ENCODE measurements at places on chromosomes 7 and 10.

DNA sequence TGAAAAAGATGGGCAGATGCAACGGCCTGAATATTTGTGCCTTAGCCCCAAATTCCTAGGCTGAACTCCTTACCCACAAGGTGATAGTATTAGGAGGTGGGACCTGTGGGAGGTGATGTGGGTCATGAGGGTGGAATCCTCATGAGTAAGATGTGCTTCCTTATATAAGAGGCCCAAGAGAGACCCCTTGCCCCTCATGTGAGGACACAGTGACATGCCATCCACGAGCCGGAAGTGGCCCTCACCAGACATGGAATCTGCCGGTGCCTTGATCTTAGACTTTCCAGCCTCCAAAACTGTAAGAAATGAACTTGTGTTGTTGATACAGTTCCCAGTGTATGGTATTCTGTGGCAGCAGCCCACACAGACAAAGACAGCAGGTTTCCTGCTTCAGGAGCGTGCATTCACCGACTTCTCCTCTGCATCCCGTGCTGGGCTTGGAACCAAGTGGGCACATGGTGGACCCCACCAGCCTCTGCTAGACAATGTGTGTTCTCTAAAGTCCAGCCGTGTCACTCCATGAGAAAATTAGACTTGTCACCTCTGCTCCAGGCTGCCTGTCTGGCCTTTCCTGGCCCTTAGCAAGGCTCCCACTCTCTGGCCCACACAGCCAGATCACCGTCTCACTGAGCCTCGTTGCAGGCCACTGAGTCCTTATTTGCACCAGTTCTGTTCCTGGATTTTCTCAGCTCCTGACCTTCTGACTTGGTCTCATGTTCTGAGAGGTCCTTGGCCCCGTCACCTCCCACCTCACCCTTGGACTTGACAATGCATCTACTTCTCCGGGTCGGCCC is 52.9 kb upstream of the CACUL1 start:
- DNase-seq, result no peak

DNA sequence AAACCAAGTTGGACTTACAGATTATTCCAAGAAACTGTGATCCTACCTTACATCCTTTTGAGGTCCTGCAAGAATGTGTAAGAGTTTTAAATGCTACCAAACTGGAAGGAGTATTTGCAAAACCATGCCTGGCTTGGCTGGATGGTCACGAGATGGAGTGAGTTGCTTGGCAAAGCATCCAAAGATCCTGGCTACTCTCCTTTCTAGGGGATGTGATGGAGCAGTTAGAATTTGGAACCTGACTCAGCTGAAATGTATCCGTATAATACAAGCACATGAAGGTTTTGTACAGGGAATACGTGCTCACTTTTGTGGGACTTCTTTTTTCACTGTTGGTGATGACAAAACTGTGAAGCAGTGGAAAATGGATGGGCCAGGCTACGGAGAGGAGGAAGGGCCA is 13.3 kb upstream of the SYPL1 start:
- DNase-seq, result no peak

DNA sequence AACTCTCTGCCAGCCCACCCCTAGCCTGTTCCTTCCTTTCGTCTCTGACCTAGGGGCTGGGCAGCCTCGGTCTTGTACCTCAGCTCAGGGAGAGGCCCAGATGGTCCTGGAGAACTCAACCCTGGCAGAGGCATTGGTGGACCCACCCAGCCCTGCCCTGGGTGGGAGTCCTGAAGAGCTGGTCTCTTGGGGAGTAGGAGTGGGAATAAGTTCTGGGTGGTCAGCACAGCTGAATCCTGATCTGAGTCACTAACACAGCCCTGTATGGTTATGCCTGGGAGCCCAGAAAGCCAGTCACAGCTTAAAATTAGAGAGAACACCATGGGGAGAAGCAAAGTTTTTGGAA is 84.0 kb downstream of the SORBS1 start:
- DNase-seq, result no peak

DNA sequence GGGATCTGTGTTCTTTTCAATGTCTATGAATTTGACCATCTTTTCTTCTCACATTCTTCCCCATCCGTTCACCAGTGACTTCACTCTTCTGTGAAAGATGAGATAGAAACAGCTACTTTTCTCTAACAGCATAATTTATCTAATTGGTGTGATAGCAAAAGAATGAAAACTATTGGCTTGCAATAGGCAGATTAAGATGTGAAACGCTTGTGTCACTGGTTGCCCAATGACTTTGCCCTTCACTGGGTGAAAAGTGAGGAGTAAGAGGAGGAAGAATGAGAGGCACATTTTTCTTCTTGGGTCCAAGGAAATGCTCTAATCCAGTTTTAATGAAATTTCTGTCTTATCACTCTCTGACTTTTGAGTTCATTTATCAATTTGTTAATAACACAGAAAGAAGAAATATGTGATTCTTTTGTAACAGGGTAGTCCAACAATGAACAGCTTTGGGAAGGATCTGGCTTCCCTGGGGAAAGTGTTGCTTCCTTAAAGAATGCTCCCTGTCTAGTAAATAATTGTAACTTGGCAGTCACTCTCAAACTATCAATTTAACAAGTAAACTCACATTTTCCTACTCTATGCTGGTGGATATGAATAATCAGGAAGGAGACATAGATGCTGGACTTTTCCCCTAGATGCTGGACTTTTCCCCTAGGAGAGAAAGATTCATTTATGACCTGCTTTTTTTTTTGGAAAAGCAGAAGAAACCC is 35.1 kb downstream of the BET1 start:
- no peak for DNase-seq

GRCh38 chr7:130113887-130114286 is 43.6 kb downstream of the KLHDC10 start:
- DNase-seq, result no peak

DNA sequence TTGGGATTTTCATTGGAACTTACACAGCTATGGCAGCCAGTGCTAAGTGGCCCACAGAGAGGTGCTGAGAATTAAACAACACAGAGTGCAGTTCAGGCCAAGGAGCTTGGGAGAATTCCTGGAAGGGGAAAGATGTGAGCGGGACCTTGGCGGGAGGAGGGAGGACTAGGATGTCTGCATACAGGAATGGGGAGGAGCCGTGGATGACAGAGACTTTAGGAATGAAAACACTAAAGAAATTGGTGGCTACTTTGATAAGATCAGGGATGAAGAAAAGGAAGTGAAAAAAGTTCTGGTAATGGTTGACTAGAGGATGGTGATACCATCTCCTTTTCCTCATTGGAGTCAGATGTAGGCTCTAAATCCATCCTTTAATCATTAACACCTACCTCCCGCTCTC is 234.2 kb upstream of the FZD8 start:
- no peak for DNase-seq

DNA sequence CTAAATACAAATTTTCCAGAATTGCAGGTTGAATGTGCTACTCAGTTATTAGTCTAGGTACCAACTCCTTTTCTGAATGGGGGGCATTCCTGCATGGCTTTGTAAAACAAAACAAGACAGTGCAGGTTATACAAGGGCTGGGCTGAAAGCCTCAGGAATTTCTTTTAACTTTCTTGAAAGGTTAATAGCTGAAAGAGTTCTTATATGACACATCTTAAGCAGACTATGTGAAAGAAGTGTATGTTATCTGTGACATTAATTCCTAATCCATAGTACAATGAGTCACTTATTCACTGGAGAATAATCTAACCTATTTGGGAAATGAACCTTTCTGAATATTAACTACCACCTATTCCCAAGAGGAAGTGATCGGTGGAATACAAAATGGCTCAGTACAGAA is 115.6 kb upstream of the FAM133B start:
- DNase-seq, result no peak

GRCh38 chr10:67476201-67476600 is 219.8 kb downstream of the CTNNA3 start:
- DNase-seq, result no peak

DNA sequence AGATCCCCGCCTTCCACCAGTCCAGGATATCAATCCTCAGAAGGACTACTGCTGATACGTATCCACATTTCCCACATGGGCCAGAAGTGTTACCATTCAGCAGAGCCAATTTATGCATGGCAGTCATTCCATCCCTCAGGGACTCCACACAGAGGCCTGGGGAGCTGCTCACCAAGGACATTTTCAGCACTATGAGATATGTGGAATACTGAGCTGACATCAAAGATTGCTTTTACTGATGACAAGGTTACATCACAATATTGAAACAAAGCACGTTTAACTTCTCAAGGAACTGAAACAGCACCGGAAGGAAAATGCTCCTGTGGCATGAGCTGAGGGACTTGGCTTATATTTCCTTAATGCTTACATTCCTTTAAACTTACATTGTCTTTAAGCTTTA is 335.1 kb downstream of the BMPER start:
- DNase-seq, result no peak

GRCh38 chr7:104927055-104927454 is 87.0 kb upstream of the KMT2E start:
- DNase-seq, result peak; percentile 40

DNA sequence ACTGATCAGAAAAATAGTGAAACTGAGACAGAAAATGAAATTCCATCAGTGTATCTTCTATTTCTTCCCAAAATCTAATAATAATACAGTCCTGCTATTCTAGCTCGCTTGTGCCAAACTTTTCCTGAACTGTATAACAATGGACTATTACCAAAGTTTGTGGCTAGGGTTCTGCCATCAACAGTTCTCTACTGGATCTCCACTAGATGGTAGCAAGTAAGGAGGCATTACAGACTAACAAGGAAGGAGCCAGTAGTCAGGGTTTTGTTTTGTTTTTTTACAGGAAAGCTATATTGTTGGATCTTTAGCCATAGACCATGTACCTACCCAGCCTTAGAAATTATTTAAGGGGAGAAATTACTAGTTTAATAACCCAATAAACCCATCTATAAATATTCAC is 10.8 kb downstream of the MTERF1 start:
- no peak for DNase-seq

- DNase-seq, result no peak
These were observed 126.9 kb upstream of the EFCAB10 start for GRCh38 chr7:105707967-105708762.

GRCh38 chr7:74043523-74043951 is 15.6 kb downstream of the ELN start:
- DNase-seq, result peak; percentile 44

GRCh38 chr7:95469187-95469586 is 16.6 kb upstream of the ASB4 start:
- DNase-seq, result no peak

DNA sequence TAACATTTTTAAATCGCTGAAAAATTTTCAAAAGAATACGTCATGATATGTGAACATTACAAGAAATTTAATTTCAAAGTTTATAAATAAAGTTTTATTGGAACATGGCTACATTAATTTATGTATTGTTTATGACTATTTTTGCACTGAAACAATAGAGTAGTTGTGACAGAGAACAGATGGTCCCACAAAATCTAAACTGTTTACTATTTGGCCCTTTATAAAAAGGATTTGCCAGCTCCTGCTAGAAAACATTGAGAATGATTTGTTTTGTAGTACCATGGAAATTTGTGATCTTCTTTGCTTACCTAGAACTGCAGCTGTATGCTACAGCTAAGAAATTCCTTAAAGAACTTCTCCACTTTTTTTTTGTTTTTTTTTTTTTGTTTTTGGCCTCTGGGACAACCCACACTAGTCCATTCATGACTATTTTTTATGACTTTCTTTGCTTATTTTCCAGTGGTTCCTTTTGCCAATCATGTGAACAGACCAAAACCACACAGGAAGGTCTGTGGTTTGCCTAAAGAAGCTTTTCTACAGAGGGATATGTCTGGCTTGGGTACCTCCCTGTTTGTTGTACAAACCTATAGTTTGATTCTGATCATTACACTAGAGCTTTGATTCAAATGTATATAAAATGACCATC is 55.7 kb downstream of the ST7 start:
- no peak for DNase-seq

DNA sequence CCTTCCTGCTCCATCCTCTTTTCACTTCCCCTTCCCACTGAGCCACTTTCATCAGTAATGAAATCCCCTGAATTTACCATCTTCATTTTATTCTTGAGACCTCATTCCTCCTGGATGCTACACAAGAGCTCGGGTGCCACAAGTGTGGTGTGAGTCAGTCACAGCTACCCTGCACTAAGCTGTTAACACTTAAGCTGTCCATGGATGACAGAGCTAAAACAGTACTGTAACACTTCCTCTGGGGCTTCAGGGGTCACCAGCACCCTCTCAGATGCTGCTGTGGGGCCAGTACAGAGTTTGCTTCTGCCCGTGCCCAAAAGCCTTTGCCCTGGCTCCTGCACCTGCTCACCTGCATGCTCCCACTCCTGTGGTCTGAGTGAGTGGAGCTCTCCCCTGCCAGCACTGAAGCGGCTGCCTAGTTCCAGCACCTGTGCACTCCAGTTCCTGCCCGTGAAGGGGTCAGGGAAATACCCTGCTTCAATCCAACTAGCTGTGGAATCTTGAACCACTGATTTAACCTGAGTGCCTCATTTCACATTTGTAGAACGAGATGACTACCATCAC is 71.9 kb downstream of the POT1 start:
- no peak for DNase-seq

DNA sequence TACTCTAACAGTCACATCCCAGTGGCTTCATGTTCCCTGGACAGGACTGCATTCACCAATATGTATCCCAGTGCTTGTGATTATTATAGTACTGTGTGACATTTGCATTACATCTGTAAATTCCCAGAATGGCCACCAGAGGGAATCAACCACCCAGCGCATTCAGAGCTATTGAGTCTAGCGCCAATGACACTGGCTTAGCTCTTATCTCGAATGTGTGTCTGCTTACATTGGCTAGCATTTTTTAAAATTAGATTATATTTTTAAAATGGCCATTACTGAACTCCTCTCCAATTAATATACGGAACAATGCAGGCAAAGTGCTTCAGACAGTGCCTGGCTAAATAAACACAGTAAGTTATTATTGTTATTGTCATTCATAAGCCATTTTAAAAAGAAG is 36.3 kb downstream of the TRIL start:
- DNase-seq, result peak; percentile 39

- DNase-seq, result no peak
These were observed 383.0 kb downstream of the HPSE2 start for GRCh38 chr10:98852686-98853085.

DNA sequence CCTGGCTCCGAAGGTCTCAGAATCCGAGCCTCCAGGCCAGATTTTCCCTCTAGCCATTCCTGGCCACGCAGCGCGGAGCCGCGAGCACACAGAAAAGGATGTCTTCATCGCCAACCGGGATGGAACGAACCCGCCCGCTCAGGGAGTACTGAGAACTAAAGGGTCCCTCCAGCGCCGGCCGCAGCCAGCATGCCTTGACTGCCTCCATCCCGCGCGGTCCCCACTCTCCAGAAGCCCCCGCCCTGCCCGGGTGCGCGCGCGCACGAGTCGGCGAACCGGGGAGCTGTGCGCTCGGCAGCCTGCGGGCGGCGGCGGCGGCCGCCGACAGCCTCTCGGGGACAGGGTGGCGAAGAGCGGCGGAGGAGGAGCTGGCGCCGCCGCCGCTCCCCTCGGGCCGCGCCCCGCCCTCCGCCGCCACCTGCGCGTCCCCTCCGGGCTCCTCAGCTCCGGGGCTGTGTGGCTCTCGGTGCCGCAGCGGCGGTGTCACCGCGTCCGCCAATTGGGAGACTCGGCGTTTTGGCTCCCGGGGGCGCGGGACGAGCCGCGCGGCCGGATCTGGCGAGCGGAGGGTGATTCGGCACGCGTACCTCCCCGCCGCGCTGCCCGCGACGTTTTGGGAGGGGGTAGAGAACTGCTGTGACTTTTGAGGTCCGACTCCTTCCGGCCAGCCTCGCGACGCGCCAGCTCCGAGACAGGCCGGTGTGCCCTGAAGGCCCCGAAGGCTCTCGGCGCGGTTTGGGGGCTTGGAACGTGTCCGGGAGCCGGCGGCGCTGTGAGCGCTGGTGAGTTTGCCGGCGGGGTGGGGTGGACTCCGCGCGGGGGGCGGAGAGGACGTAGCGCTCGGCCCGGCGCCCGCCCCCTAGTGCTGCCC is 453 bp upstream of the GALNT17 start:
- peak; percentile 88 for DNase-seq

All from nephron progenitor cell (in vitro differentiated cells).